NCI-H2081 treated with DMSO at 0.1 percent for 48 hours (cell line): ENCODE measurements at places on chromosomes 7 and 10.

DNA sequence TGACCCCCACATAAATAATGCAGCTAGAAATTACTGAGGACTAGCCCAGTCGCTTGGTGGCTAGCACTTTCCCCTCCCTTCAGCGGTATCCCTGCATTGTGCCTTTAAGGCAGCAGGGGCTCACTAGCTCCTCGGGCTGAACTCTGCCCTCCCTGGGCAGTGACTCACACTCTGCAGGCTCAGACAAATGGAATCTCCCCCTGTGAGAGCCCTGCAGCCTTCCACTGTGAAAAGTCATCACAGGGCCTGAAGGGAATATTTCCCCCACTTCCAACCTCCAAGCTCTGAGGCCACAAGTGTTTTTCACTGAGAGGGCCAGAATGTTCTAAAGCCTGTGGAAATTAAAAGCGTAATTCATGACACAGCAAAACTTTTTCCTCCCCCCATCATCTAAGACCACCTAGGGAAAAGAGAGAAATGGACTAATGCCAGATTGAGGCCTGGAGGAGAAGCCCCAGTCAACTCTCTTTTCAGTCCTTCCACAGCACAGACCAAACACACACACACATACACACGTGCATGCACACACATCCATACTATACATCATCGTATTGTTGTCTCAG, 93.6 kb upstream of the COL1A2 start:
- no peak for DNase-seq

DNA sequence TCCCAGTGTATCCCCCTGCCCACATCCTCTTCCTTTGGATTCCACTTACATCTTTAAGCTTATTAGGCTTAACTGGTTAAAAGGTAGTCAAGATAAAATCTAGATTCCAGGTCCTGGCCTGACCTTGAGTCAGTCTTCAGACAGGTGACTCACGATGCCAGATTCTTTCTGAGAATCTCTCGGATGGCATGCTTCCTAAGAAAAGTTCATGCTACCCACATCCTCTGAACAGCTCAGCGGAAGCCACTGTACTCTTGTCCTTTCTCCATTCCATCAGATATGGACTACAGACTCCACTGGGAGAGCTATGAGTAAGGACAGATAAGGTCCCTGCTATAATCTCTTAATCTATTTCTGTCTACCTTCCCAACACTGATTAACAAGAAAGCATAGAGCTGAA, 43.4 kb downstream of the DNMBP start:
- DNase-seq = no peak

GRCh38 chr7:43658718-43659548, 70.4 kb downstream of the COA1 start:
- DNase-seq = no peak

- DNase-seq = no peak
These were observed 63.4 kb upstream of the GSDME start for GRCh38 chr7:24820730-24821044.

GRCh38 chr7:3321745-3322144, 20.7 kb downstream of the SDK1 start:
- no peak for DNase-seq

DNA sequence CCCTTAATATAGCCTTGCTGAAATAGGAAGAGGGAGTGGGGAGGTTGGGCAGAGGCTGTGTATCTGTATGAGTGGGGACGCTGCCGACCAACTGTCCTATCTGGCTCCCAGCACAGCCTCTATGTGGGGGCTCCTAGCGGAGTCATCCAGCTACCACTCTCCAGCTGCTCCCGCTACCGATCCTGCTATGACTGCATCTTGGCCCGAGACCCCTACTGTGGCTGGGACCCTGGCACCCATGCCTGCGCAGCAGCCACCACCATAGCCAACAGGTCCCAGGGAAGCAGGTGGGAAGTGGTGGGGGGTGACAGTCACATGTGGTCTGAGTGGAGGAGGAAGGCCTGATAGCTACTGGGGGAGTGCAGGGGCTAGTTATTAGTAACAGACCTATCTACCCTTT, 6.6 kb downstream of the MRPL43 start:
- no peak for DNase-seq
